Uterus (tissue), 4 donors: ENCODE measurements at places on chromosomes 5 and 9.

GRCh38 chr9:14863402-14863801 is 46.8 kb downstream of the FREM1 start:
- no peak for DNase-seq
- no peaks in the 10 kb centered on the region for H3K36me3 ChIP-seq

DNA sequence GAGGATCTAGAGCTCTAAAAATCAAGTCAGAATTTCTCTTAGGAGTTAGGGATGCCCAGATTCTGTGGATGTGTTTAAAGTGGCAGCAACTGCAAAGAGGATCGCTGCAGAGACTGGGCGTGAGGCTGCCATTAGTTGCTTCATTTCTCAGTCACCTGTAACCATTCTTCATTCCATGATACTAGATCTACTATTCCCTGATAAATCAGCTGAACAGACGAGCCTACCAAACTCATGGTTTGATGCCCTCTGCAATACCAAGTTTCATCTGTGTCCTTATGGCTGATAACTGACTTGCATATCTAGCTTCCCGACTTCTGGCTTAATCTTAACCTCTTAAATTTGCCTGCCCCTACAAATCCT is 33.3 kb downstream of the UBE2R2 start:
- H3K36me3 ChIP-seq, result no peaks in the 10 kb centered on the region
- H3K27me3 ChIP-seq, result no peaks in the 10 kb centered on the region
- no peak for DNase-seq
- H3K4me1 ChIP-seq, result peaks cover 13% of the 10 kb centered on the region

DNA sequence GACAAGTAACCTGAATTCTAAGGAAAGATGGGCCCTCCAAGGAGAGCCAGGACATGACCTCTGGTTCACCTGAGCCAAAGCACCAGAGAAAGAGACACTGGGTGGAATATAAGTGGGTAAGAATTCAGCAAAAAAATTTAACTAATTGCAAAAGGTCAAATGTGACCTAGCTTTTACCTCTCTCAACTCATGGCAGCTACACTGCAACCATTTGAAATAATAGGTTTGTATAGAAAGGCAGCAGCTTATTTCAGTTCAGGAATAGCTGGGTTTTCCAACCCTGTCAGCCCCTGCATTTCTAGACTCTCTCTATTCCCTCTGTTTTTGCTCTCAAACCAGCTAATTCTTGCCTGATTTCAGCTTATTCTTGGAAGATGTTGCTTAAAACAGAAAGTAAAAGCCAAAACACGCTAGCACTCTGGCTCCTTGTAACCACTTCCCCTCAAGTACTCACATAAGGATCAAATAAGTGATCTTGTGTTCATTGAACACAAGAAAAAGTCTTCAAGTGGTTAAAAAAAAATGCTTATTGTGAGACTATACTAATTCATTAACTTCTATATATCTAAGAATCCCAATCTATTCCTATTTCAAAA is 101.1 kb upstream of the NR4A3 start:
- H3K27me3 ChIP-seq, result no peaks in the 10 kb centered on the region
- H3K4me3 ChIP-seq, result no peak overlapping the region
- DNase-seq, result no peak
- H3K36me3 ChIP-seq, result no peaks in the 10 kb centered on the region
- no peak overlapping the region for H3K27ac ChIP-seq

- H3K27me3 ChIP-seq, result no peaks in the 10 kb centered on the region
- H3K4me3 ChIP-seq, result no peak overlapping the region
- no peak overlapping the region for H3K27ac ChIP-seq
These were observed 26.3 kb upstream of the CORO2A start for GRCh38 chr9:98218562-98219363.

- no peak for DNase-seq
- no peaks in the 10 kb centered on the region for H3K27me3 ChIP-seq
- no peaks in the 10 kb centered on the region for H3K4me1 ChIP-seq
These were observed 37.5 kb downstream of the BICD2 start for GRCh38 chr9:92726971-92727715.

GRCh38 chr9:136429683-136430491 is 9.8 kb downstream of the INPP5E start:
- no peak for DNase-seq
- H3K36me3 ChIP-seq, result no peaks in the 10 kb centered on the region
- H3K4me3 ChIP-seq, result no peak overlapping the region
- no peak overlapping the region for H3K27ac ChIP-seq
- H3K27me3 ChIP-seq, result no peaks in the 10 kb centered on the region
